ENCODE measurements at places on chromosomes 2 and 18. TPM values are rescaled to one million over a fixed set of nuclear protein-coding genes. Genes with fewer than 3 reads are reported as not detected.

Gene NEU4
- total RNA-seq: 0.31 TPM

DNA sequence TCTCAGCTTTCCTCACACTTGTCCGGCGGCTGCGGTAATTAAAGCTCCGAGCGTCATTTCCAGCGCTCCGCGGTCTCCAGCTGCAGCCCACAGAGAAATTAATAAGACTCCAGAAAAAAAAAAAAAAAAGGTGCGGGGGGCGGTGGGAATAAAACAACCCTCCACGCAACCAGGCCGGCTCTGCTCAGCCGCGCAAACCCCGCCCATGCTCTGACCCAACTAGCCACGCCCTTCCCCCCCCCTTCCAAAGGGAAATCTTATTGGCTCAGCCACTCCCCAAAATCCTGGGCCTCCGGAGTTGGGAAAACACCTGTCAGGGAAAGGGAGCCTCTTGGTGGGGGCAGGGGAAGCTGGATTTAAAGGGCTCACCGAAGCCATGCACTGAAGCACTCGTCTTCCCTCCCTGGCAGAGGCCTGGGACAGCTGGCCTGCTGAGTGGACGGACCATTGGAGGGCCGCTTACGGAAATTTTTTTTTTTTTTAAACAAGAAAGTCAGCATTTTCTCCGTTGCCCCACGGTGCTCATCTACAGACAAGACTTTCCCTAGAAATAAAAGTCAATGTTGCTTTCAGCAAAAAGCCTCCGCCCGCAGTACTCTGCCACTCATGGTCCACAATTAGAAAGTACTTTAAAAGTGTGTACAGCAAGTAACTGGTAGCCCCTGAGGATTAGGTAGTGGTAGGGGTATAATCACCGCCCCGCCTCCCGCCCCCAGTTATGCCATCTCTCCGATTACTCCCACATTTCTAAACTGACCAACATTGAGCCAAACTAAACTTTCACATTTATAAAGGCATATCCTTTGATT lies 674 bp upstream of the ERBB4 start:
- DNase-seq: peak; percentile 40

Gene GALNT13
- total RNA-seq: 28.4 TPM

Gene IL36RN
- not detected for total RNA-seq

- DNase-seq: no peak
Observed at GRCh38 chr2:48756289-48756688, 765 bp upstream of the LHCGR start.

Gene CGREF1
- 17.3 TPM for total RNA-seq

- no peak for DNase-seq
Observed at GRCh38 chr2:17966798-17967197, 88.3 kb downstream of the KCNS3 start.

Gene OTOF
- 0.47 TPM for total RNA-seq

Gene TEKT4
- 0.31 TPM for total RNA-seq
